Stimulated activated CD4-positive, alpha-beta T cell treated with anti-CD3 and anti-CD28 coated beads, TNF-alpha, amount 100 ng/mL, for 4 hours (primary cell): ENCODE measurements at places on chromosomes 16 and 17.

GRCh38 chr17:57302690-57303465, 46.6 kb downstream of the MSI2 start:
- no peak for DNase-seq

GRCh38 chr17:48129981-48130380, 22.4 kb downstream of the SNX11 start:
- DNase-seq, result no peak

GRCh38 chr17:47995241-47995935, 24.5 kb downstream of the CDK5RAP3 start:
- no peak for DNase-seq

DNA sequence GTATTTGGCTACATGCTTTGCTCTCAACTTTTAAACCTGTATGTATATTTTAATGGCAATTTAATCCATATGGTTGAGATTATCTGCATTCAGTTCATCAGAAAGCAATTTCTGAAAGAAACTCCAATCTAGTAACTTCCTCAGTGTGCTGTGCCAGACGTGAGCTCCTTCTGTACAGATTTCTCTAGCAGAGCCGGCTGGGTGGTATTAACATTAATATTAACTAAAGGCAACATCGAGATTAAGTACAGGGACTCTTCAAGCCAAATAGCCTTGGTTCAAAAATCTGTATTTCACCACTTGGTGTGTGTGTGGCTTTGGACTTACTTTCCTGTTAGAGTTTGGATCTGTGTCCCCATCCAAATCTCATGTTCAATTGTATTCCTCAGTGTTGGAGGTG, 55.5 kb upstream of the NUDT7 start:
- no peak for DNase-seq

- DNase-seq, result no peak
Observed at GRCh38 chr17:40511136-40511535, 9.7 kb upstream of the TNS4 start.

DNA sequence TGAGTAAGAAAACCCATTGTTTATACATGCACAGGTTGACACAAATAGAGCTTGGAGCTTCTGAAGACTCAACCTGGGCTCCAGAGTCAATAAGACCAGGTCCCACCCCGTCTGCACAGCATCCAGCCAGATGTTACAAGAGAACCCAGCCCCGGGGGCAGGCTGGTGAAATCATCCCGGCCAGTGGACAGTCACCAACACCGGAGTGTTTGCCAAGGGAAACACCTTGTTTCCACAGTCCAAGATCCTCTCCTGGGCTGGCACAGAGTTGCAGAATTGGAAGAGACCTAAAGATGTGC, 90.3 kb downstream of the RAB11FIP4 start:
- no peak for DNase-seq

- DNase-seq, result no peak
Observed at GRCh38 chr17:36510636-36511035, 24.0 kb downstream of the MYO19 start.

GRCh38 chr17:75338335-75338734, 49.1 kb upstream of the SLC25A19 start:
- no peak for DNase-seq

- no peak for DNase-seq
Observed at GRCh38 chr16:66524601-66525164, 25.2 kb downstream of the TK2 start.

DNA sequence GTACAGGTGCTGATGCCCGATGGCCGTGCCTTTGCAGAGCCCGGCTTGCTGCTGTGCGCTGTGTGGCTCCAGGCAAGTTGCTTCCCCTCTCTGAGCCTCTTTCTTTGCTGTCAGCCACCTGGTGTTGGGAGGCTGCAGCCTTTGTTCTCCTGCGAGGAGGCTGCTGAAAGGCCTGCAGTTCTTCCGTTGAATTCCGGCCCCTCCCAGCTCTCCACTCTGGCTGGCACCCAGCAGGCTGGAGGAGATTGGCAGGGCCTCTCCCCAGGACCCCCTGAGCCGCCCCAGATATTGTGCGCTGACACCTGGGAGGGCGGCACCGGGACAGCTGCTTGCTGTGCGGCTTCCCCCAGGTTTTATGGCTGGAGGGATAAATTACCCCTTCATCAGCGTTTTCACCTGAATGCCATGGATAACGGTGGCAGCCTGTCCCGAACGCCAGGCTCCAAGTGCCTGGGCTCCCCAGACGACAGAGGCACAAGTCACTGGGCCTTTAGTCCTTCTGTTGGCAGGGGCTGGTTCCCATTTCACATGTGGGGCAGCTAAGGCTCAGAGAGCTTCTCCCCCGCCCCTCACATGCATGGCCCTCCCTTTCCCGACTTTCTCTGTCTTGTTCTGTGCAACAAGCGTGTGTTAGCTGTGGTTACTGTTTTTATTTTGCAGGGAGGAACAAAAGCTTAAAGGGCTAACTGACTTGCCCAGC, 35.1 kb upstream of the GSE1 start:
- DNase-seq, result no peak
